ENCODE measurements at places on chromosomes 6 and 20. TPM values are rescaled to one million over a fixed set of nuclear protein-coding genes. Genes with fewer than 3 reads are reported as not detected.

GRCh38 chr6:163955756-163956155 is 541.2 kb downstream of the QKI start:
- no peak for DNase-seq

DNA sequence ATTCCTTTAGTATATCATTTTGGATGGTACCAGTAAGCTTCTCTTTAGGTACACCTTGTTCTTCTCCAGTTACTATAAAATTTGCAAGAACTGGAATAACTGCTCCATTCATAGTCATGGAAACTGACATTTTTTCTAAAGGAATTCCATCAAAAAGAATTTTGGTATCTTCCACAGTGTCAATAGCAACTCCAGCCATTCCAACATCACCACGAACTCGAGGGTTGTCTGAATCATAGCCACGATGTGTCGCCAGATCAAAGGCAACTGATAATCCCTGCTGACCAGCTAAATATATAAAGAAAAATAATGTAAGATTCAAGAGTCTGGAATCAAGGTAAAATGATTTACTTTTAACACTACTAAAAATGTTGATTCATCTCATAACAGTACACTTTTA is 5.3 kb downstream of the MMUT start:
- DNase-seq, result no peak

DNA sequence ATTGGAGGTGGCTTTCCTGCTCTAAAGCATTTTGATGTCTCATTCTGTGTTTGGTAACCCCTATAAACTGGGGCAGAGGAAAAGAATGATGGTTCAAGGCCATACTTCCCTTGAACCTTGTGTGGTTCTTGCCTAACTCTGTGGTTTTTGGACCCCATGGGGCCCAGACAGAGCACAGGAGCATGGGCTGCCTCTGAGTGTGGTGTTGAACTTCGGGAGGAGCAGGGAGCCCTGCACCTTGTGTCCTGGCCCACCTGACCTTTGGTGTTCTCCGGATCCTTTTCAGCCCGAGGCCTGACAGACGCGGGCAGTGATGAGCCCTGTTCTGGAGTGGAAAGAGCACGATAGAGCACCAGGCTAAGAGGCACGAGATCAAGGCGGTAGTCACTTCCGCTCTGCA is 18.8 kb downstream of the TMEM74B start:
- no peak for DNase-seq

- DNase-seq, result no peak
Measured at GRCh38 chr6:158795516-158795915, 23.7 kb downstream of the EZR start.

DNA sequence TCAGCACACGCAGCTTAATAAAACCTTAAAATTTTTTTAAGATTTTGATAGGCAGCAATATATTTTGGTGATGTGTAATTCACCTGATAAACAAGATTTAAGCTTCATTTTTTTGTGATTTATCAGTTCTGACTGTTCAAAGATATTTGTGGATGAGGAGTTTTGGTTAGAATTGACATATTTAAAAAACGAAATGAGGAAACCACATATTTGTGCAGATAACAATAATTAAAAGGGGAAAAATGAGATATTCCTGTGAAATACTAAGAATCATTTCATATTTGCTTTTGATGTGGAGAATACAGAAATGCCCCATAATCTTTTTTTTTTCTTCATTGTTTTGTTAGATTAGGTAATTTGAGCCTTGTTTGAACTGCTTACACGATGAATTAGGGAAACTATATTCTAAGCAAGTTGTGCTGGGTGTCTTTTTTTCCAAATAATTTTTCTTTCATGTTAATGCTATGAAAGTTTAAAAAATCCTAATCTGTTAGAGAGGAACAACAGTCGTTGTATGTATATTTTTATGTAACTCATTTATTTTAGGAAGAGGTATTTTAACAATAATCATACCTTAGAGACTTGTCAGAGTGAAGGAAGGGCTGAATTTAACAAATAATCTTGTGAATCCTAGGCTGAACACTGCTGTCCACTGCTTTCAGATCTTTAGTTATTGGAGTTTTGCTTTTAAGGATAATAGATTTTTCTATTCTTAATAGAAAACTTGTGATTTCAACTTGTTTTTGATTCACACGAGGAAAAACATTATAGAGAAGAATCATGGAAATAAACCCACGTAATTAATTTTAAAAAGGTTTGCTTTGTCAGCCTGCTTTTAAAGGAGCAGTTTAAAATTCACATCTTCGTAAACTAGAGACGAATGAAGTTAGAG is 4.0 kb downstream of the ARID1B start:
- no peak for DNase-seq

DNA sequence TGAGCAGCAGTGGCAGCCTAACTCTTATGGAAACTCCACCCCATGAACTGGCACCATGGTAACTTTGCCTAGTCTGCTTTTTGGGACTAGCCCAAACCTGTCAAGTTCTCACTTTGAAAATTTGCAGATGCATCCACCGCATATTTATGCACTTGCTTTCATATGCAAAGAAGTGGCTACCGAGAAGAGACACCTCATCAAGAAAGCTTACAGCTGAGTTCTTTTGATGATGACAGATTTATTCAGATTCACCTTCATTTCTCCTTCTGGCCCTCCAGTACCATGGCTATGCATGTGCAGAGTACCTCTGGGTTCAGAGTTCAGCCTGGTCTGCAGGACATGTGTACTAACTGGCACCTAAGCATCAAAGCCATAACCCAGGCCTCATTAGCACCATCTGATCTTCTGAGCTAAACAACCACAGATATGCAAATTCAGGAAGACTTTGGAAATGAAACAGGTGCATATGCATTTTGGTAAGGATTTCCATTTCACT is 154.3 kb upstream of the TENT5A start:
- no peak for DNase-seq

- DNase-seq, result no peak
Measured at GRCh38 chr6:112389361-112389760, 42.2 kb downstream of the RFPL4B start.

- no peak for DNase-seq
Measured at GRCh38 chr6:143973097-143973966, 34.7 kb downstream of the PLAGL1 start.

The UST gene
- total RNA-seq, result 0.81 TPM

The IYD gene
- not detected for total RNA-seq

DNA sequence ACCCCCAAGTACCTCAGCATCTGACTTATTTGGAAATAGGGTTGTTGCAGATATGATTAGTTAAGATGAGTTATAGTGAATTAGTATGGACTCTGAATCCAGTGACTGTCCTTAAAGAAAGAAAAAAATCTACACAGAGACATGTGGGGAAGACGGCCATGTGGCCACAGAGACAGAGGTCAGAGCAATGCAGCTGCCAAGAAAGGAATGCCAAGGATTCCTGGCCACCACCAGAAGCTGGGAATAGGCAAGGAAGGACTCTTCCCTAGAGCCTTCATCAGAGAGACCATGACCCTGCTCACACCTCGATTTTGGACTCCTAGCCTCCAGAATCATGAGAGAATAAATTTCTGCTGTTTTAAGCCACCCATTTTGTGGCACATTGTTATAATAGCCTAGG is 81.8 kb downstream of the FYN start:
- DNase-seq, result no peak

The BPI gene
- total RNA-seq, result not detected

The POU5F1 gene
- total RNA-seq, result not detected

The PPP1R3G gene
- 0.09 TPM for total RNA-seq

The ILRUN gene
- 47.0 TPM for total RNA-seq

- no peak for DNase-seq
Measured at GRCh38 chr6:34227761-34228421, 8.8 kb upstream of the HMGA1 start.

DNA sequence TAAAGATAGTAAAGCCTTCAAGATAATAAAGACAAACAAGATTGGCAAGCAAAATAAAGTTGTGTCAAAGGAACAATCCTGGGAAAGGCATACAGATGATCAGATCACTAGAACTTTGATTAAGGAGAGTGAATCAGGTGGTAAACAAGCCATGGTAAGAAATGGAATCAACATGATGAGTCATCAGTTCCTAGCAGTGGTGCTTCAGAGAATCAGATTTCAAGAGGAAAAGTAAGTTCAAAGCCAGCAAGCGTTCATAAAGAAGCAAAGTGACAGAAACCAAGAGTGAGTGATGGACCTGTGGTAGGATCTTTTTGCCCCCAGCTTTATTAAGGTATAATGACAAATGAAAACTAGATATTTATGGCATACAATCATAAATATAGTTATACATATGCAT is 340.4 kb downstream of the TPBG start:
- no peak for DNase-seq

DNA sequence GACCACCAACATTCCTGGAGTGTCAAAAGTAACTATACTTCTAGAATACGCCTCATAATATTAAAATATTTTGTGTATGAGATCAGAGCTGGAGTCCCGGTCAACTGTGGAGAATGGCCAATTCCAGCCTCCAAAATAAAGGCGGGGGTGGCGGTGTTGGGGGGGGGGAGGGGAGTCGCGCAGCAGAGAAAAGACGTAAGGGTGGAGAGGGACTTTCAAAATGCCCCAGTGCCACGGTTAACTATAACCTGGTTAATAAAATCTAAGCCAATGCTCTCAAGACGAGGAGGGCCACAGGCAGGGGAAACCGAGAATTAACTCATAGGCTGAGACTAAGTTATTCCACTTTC is 1.3 kb downstream of the NUP153 start:
- peak; percentile 62 for DNase-seq

The C20orf141 gene
- total RNA-seq, result not detected

- DNase-seq, result no peak
Measured at GRCh38 chr6:45123023-45123422, 205.1 kb upstream of the RUNX2 start.

- no peak for DNase-seq
Measured at GRCh38 chr20:56223352-56223751, 25.2 kb upstream of the MC3R start.

GRCh38 chr20:57819691-57820380 is 110.0 kb upstream of the PMEPA1 start:
- no peak for DNase-seq

- no peak for DNase-seq
Measured at GRCh38 chr20:47816487-47817451, 31.5 kb upstream of the SULF2 start.

The BTNL2 gene
- not detected for total RNA-seq

The ZSCAN23 gene
- 1.7 TPM for total RNA-seq

DNA sequence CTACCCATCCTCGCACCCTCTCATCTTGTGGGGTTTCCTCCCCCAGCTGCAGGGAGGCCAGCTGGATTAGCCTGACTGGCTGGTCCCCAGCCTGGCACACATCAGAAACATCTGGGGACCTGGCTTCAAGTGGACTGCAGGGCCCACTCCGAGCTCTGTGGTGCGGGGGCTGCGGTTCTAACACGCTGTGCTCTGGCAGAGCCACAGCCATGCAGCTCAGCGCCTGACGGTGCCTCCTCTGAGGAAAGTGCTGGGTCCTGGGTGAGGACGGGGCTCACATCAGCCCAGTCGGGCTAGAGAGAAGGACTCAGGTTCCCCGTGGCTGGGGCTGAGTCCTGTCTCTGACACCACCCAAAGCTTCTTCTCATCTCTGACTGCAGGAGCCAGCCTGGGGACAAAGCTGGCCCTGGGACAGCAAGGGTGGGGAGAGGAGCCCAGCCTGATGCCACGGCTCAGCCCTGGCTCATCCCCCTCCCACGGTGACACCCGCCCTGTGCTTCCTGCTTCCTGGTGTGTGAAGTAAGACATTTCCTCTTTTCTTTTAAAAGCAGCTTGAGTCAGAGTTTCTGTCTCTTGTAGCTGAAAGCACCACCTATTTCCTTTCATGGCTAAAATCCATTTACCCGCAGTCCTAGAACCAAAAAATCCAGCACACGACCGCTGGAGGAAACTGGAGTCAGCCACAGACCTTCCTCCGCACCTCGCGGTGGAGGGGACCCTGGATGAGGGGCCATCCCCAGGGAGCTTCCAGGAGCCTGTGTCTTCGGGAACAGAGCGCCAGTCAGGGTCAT is 127.4 kb upstream of the AFDN start:
- DNase-seq, result peak; percentile 87

The NKX2-4 gene
- total RNA-seq, result not detected

GRCh38 chr6:26215585-26216358 is 128.5 kb downstream of the HFE start:
- DNase-seq, result peak; percentile 60

- DNase-seq, result no peak
Measured at GRCh38 chr6:68653074-68653705, 18.1 kb downstream of the ADGRB3 start.

DNA sequence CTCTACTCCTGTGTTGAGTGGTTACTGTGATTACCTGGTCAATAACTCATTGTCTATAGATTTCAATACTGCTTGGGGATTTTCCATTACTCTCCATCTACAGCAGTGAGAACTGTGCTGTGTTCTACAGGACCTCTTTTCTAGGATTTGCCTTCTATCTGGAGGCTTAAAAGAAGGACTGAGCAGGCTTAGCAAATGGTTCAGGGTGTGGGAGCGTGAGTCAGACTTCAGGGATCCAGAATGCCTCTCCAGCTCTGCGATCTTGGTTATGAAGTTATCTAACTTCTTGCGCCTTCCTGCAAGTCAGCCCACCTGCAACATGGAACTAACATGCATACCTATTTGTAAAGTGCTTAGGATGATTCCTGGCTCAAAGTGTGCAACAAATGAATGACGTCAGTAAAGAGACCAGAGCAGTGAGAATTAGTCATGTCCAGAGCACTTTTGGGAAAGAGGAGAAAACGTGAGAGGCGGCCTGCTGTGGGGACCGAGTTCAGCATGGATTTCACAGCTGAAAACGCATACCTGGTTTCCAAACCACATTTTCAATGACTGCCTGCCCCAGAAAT is 610.1 kb upstream of the CDH4 start:
- DNase-seq, result no peak

The CRIP3 gene
- total RNA-seq, result not detected

DNA sequence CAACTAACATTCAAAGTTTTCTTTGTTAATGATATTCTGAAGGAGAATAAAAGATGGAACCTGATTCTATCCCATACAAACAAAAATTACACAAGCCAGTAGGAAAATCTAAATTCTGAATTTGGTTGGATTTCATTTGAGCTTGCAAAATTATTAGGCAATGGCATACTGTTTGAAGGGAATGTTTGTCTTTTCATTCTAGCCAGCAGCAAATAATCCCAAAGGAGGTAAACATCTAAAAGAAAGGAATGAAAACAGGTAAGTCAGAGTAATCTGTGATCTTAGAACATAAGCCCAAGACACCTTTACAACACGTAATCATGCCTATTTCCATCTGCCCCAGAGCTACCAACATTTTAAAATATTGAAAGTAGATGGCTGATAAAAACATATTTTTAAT is 482.1 kb upstream of the CITED2 start:
- no peak for DNase-seq

DNA sequence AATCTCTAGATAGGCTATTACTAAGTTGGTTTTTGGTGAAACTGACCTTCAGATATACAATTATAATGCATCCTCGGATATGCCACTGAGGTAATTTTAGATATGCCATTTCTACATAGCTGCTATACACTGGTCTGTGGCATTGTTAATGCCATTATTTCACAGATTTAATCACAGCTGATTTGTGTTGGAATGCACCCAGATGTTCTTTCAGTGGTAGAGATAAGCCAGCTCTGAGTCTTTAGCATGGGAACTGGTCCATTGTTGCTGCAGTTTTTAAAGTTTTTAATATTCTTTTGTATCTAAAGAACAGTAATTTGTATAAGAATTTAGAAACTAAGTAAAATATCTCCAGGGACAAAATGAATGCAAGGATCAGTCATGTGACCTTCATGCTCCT is 6.8 kb downstream of the TMX4 start:
- DNase-seq, result peak; percentile 8

The MAP7 gene
- total RNA-seq, result 0.42 TPM
